T-helper 17 cell (primary cell): ENCODE measurements at places on chromosomes 12 and 14. TPM values are rescaled to one million over a fixed set of nuclear protein-coding genes. Genes with fewer than 3 reads are reported as not detected.

- H3K4me1 ChIP-seq, result no peaks in the 10 kb centered on the region
- no peaks in the 10 kb centered on the region for H3K27me3 ChIP-seq
- no peaks in the 10 kb centered on the region for H3K36me3 ChIP-seq
- no peak overlapping the region for H3K4me3 ChIP-seq
- no peak overlapping the region for H3K27ac ChIP-seq
These were observed 303.7 kb upstream of the SEL1L start for GRCh38 chr14:81837304-81837703.

Gene SLC25A21
- not detected for total RNA-seq

GRCh38 chr12:19332196-19332595, 107.1 kb upstream of the AEBP2 start:
- no peak overlapping the region for H3K27ac ChIP-seq
- no peaks in the 10 kb centered on the region for H3K4me1 ChIP-seq
- H3K4me3 ChIP-seq, result no peak overlapping the region
- no peak for DNase-seq
- H3K36me3 ChIP-seq, result peaks cover 7% of the 10 kb centered on the region

Gene SYNJ2BP
- total RNA-seq, result 11.5 TPM

DNA sequence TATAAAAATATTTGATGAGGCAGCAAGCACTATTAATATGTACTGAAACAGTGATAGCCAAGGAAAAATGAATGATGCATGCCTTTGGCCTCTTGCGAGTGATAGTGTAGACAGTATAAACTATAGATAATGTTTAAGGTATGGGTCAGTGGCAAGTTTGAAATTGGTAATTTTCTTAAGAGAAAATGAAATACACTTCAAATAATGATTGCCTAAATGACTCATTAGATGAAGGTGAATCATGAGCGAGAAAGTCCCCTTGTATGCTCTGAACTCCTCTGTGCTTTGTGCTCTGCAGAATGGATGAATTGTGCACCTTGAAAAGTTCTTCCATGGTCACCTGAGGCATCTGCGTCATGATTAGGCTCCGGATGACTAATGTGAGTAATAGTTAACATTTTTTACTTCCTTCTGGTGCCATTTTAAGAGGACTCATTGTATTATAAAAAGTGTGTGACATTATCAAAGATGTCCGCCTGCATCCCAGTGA, 84.9 kb upstream of the RTL1 start:
- no peak overlapping the region for H3K4me3 ChIP-seq
- no peak for DNase-seq
- H3K27ac ChIP-seq, result no peak overlapping the region
- H3K4me1 ChIP-seq, result no peaks in the 10 kb centered on the region
- peaks cover 33% of the 10 kb centered on the region for H3K27me3 ChIP-seq
- no peaks in the 10 kb centered on the region for H3K36me3 ChIP-seq

DNA sequence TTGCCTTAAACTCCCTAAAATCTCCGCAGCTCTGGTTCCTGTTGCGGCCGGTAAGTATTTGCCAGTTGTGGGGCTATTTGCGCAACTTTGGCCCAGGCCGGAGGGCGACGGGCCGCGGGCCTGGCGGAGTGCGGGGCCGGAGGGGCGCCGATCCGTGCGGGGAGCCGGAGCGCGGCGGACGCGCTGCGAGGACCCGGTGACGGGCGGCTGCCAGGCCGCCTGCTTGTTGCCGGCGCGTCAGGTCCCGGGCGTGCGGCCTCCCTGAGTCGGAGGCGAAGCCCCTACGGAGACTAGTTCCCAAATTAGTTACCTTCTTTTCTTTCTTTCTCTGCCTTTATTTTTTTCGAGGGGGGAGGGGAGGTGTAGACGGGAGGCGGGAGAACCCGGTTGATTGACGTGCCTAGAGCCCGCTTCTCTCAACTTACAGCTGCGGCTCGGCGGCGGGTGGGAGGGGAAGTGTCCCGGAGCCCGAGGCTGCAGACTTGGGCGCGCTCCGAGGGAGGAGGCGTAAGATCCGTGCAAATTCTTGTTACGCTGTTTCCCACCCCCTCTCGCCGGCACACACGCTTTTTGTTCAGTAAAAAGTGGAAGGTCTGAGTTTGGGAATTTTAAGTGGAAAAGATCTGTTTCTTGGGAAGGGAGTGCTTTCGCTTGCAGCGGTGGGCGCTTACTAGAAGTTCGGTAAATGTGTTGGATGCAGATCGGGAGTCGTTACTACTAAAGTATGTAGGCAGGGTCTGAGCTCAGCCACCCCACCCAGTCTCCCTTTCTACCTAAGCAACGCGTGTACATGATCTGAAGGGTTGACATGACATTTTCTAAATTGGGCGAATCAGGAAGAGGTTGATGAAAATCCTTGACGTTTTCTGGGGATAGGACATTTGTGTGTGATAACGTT, 576 bp downstream of the ZBTB1 start:
- DNase-seq, result peak; percentile 69
- no peaks in the 10 kb centered on the region for H3K27me3 ChIP-seq
- peaks cover 8% of the 10 kb centered on the region for H3K36me3 ChIP-seq
- peaks cover 65% of the 10 kb centered on the region for H3K4me1 ChIP-seq

- H3K27me3 ChIP-seq, result no peaks in the 10 kb centered on the region
- no peak overlapping the region for H3K27ac ChIP-seq
- no peaks in the 10 kb centered on the region for H3K36me3 ChIP-seq
These were observed 75.1 kb downstream of the ETNK1 start for GRCh38 chr12:22700106-22700505.

Gene NANOG
- not detected for total RNA-seq

GRCh38 chr12:99476956-99477355, 170.6 kb upstream of the GARIN6 start:
- no peak overlapping the region for H3K27ac ChIP-seq
- no peaks in the 10 kb centered on the region for H3K36me3 ChIP-seq
- H3K4me1 ChIP-seq, result no peaks in the 10 kb centered on the region
- H3K27me3 ChIP-seq, result no peaks in the 10 kb centered on the region
- H3K4me3 ChIP-seq, result no peak overlapping the region

GRCh38 chr12:120998435-120998834, 17.9 kb downstream of the C12orf43 start:
- peaks cover 2% of the 10 kb centered on the region for H3K36me3 ChIP-seq
- no peaks in the 10 kb centered on the region for H3K4me1 ChIP-seq
- H3K4me3 ChIP-seq, result no peak overlapping the region
- H3K27ac ChIP-seq, result no peak overlapping the region
- no peaks in the 10 kb centered on the region for H3K27me3 ChIP-seq

- no peaks in the 10 kb centered on the region for H3K4me1 ChIP-seq
- no peaks in the 10 kb centered on the region for H3K27me3 ChIP-seq
- no peak overlapping the region for H3K27ac ChIP-seq
- peak overlapping the region; percentile 9 for H3K4me3 ChIP-seq
These were observed 413.5 kb upstream of the SEL1L start for GRCh38 chr14:81946834-81947798.

- H3K36me3 ChIP-seq, result no peaks in the 10 kb centered on the region
- H3K4me1 ChIP-seq, result no peaks in the 10 kb centered on the region
- H3K4me3 ChIP-seq, result no peak overlapping the region
- no peak overlapping the region for H3K27ac ChIP-seq
- DNase-seq, result no peak
These were observed 256.8 kb downstream of the C12orf50 start for GRCh38 chr12:87772401-87772800.

- no peak overlapping the region for H3K4me3 ChIP-seq
- peaks cover 2% of the 10 kb centered on the region for H3K36me3 ChIP-seq
- H3K27ac ChIP-seq, result no peak overlapping the region
- H3K4me1 ChIP-seq, result no peaks in the 10 kb centered on the region
- DNase-seq, result no peak
These were observed 347.2 kb upstream of the DCN start for GRCh38 chr12:91529829-91530228.

Gene TAS2R50
- total RNA-seq, result 0.47 TPM

DNA sequence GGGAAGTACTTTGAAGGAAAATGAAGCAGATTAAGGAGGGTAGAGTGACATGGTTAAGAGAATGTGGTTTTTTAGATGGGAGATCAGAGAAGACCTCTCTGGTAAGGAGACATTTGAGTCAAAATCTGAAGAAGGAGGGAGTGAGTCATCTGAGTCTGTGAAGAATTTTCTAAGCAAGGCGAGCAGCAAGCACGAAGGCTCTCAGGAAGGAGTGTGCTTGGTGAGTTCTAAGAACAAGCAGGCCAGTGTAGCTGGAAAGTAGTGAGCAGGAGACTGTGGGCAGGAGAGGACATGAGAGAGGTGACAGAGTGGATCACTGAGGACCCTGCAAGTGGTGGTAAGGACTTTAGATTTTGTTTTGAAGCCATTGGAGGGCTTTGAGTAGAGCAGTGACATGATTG, 76.3 kb upstream of the FUT8 start:
- H3K4me1 ChIP-seq, result peaks cover 12% of the 10 kb centered on the region
- no peak overlapping the region for H3K4me3 ChIP-seq
- H3K27me3 ChIP-seq, result no peaks in the 10 kb centered on the region
- no peak overlapping the region for H3K27ac ChIP-seq
- H3K36me3 ChIP-seq, result peaks cover 2% of the 10 kb centered on the region

DNA sequence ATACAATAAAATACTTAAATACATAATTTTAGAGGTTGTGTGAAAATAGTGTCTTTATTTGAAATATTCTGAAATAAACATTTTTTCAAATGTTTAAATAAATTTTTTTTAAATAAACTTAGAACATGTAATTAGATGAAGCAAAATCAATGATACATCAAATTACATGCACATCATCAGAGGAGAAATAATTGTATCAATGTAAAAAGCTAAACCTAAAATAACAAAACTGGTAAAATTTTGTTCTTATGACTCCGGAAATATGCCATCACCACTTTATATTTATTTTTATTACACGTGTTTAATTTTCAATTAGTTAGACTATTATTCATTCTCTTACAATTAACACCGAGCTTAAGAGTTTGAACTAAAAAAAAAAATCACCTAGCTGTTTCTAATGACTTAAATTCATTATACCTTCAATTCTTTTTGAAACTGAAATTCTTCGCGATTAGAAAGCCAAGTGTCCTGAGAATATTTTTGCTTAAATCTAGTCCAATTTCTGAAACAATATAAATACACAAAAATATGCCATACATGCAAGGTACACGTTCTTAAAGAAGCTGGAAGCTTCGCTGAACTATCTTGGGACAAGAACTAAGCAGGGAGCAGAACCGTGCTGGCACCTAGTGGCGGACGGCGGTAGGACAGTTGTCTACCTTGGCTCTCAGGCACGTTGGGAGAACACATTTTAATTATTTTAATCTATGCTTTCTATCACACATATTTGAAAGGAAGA, 230.5 kb downstream of the SLC25A21 start:
- no peak overlapping the region for H3K4me3 ChIP-seq
- no peak overlapping the region for H3K27ac ChIP-seq
- no peaks in the 10 kb centered on the region for H3K4me1 ChIP-seq
- H3K36me3 ChIP-seq, result no peaks in the 10 kb centered on the region

- H3K27ac ChIP-seq, result no peak overlapping the region
- H3K27me3 ChIP-seq, result peaks cover 33% of the 10 kb centered on the region
- H3K4me1 ChIP-seq, result no peaks in the 10 kb centered on the region
These were observed 54.3 kb downstream of the DENND5B start for GRCh38 chr12:31536672-31537071.

DNA sequence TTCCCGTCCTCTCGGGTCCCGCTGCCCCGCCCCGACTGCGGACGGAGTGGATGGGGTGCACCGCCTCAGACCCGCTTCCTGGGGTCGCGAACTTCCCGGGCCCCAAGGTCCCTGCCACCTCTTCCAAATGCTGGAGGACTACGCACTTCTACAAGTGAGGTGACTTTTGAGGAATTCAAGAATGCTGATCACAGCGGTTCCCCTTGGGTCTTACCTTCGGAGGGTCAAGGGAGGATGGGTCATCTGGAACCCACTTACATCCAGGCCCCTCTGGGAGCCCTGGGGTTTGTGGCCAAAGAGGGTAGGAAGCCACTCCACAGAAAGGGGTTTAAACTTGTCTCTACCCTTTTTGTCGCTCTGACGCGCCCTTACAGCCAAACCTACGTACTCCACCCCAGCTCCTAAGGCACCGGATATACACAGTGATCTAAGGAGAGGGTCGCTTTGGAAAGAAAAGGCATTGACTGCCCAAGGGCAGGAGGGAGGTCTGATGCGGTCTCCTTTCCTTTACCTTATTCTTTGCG, 532 bp upstream of the PRKD1 start:
- DNase-seq, result no peak
- H3K4me1 ChIP-seq, result peaks cover 5% of the 10 kb centered on the region
- peak overlapping the region; percentile 19 for H3K4me3 ChIP-seq
- H3K27me3 ChIP-seq, result peaks cover 22% of the 10 kb centered on the region
- peaks cover 5% of the 10 kb centered on the region for H3K36me3 ChIP-seq
- no peak overlapping the region for H3K27ac ChIP-seq

- peaks cover 14% of the 10 kb centered on the region for H3K27me3 ChIP-seq
- H3K27ac ChIP-seq, result no peak overlapping the region
- H3K4me3 ChIP-seq, result no peak overlapping the region
- DNase-seq, result no peak
These were observed 129.4 kb downstream of the C12orf75 start for GRCh38 chr12:105459760-105460330.

GRCh38 chr14:89419973-89420482, 3.0 kb upstream of the FOXN3 start:
- peak overlapping the region; percentile 66 for H3K27ac ChIP-seq
- H3K36me3 ChIP-seq, result no peaks in the 10 kb centered on the region
- no peak for DNase-seq
- H3K4me3 ChIP-seq, result no peak overlapping the region

GRCh38 chr12:102766961-102767360, 150.1 kb downstream of the PAH start:
- H3K27me3 ChIP-seq, result peaks cover 20% of the 10 kb centered on the region
- H3K4me1 ChIP-seq, result no peaks in the 10 kb centered on the region
- H3K27ac ChIP-seq, result no peak overlapping the region
- no peak overlapping the region for H3K4me3 ChIP-seq
- no peaks in the 10 kb centered on the region for H3K36me3 ChIP-seq
- no peak for DNase-seq

DNA sequence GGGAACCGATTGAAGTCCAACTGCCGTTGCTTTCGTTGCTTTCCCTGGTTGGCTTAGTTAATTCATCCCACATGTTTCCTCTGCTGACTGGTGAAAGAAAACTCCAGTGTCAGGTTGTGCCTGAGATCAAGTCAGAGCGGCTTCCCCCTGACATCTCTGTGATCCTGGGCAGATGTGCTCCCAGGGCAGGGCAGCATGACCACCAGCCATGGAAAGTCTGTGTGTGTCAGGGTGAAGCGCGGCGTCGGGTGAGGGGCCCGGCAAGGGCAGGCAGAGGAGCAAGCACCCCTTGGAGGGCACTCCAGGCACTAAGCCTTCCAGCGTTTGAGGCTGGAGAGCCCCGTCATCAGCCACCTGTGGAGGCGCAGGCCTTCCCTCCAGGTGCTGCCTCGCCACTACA, 54.5 kb upstream of the IGF1 start:
- no peak for DNase-seq
- H3K36me3 ChIP-seq, result no peaks in the 10 kb centered on the region
- no peaks in the 10 kb centered on the region for H3K4me1 ChIP-seq
- no peak overlapping the region for H3K4me3 ChIP-seq
- H3K27ac ChIP-seq, result no peak overlapping the region
